GM13977 (cell line): ENCODE measurements at places on chromosomes 1 and 21.

DNA sequence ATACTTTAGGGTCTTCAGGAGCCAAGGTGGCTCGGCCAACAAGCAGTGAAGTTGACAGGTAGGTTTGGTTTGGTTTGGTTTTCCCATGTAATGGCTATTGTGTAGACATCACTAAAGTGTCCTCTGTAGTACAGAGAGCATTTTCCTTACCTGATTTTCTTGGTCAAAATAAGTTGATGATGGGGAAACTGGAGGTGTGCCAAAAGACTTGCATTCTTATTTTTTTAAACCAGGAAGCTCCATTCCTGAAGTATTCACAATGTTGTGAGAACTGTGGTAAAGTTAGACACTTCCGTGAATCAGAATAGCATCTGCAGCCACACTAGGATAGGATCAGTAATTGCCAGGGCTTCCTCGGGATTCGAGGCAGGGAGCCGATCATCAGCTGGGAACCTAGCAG is 2.9 kb downstream of the ZBTB37 start:
- no peak for DNase-seq

- no peak for DNase-seq
Observed at GRCh38 chr1:185016880-185017279, 28.5 kb upstream of the RNF2 start.

DNA sequence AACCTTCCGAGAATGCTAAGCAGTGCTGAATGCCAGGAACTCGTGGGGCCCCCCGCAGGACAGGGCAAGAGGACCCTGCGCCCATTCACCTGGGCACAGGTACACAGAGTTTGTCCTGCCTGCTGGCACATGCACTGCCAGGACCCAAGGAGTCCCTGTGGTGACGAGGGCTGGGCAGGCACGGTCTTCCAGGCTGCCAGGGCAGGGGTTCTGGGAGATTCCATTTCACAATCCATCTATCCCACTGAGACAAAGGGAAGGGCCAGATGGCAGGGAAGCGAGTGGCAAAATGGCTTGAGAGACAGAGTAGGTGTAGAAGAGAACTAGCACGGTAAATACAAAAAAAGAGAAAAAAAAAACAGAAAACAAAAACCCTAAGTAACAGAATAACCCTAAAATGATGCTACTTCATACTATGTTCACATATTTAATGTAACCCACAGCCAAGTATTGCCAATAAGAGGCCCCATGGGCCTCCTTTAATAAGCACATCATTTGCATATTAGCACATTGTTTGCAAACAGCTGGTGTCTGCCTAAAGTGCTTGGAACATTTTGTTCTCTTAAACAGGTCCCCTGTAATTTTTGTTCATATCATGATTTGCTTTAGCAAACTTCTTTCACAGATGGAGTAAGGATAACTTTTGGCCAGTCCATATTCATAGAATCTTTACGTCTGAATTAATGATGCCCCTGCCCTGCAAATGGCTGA is 83.8 kb downstream of the STUM start:
- no peak for DNase-seq

DNA sequence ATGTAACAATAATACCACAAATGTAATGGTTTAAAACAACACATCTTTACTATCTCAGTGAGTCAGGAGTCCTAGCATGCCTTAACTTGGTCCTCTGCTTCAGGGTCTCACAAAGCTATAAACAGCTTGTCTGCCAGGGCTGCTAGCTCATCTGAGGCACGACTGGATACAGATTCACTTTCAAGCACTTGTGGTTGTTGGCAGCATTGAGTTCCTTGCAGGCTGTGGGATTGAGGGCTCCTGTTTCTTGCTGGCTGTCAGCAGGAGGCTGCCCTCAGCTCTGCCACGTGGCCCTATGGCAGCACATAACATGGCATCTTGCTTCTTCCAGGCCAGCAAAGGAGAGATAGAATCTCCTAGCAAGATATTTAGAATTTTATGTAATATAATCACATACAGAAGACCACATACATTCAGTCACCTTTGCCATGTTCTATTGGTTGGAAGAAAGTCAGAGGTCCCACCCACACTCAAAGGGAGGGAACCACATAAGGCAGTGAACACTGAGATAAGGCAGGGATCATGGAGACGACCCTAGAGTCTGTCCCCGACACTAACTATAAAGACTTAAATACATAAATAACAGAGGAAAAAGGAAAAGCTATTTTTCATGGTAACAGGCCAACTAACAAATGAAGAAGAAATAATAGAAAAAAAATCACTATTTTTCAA is 18.9 kb upstream of the IPP start:
- DNase-seq = no peak

GRCh38 chr1:38889589-38889988 is 8.2 kb upstream of the GJA9 start:
- DNase-seq = no peak

- DNase-seq = no peak
Observed at GRCh38 chr1:224378855-224379631, 22.4 kb downstream of the CNIH4 start.

GRCh38 chr1:101798417-101798816 is 198.3 kb downstream of the OLFM3 start:
- no peak for DNase-seq

- no peak for DNase-seq
Observed at GRCh38 chr1:29412591-29412990, 176.3 kb downstream of the PTPRU start.

- DNase-seq = no peak
Observed at GRCh38 chr1:16975211-16975610, 5.2 kb downstream of the MFAP2 start.

GRCh38 chr1:209672705-209673630 is 2.2 kb upstream of the G0S2 start:
- peak; percentile 85 for DNase-seq

DNA sequence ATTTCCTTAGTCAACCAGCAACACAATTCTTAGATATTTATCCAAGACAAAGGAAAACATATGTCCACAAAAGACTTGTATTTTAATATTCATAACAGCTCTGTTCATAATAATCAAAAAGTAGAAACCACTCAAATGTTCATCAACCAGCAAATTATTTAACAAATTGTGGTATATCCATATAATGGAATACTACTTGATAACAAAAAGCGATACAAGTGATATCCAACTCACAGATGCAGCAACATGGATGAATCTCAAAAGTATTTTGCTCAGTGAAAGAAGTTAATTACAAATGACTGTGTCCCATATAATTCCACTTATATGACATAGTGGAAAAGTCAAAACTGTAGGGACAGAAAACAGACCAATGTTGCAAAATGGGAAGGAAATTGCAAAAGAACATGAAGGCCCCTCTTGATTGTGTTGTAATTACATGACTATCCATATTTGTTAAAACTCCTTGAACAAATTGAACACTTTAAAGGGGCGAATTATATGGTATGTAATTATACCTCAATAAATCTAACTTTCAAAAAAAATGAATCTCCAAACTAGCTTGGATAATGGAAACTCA is 116.9 kb downstream of the EDEM3 start:
- no peak for DNase-seq

DNA sequence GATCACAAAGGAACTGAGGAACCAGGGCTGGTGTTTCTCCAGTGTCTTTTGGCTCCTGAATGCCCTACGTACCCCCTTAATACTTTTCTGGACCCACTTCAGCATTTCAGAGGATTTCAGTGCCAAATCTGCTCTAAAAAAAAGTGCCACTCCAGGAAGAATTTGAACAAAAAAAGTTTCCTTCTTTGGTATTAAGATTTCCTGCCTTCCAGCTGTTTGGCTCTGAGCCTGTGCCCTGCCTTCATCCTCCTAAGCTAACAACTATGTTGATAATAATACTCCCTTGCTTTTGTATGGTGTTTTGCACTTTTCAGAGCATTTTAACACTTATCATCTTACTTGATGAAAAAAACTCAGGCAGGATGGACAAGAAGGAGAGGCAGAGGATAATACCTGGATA is 11.0 kb upstream of the RIMS3 start:
- DNase-seq = no peak

- DNase-seq = no peak
Observed at GRCh38 chr1:2277741-2278488, 49.8 kb downstream of the SKI start.

- DNase-seq = no peak
Observed at GRCh38 chr1:8145545-8146202, 119.6 kb upstream of the ERRFI1 start.

DNA sequence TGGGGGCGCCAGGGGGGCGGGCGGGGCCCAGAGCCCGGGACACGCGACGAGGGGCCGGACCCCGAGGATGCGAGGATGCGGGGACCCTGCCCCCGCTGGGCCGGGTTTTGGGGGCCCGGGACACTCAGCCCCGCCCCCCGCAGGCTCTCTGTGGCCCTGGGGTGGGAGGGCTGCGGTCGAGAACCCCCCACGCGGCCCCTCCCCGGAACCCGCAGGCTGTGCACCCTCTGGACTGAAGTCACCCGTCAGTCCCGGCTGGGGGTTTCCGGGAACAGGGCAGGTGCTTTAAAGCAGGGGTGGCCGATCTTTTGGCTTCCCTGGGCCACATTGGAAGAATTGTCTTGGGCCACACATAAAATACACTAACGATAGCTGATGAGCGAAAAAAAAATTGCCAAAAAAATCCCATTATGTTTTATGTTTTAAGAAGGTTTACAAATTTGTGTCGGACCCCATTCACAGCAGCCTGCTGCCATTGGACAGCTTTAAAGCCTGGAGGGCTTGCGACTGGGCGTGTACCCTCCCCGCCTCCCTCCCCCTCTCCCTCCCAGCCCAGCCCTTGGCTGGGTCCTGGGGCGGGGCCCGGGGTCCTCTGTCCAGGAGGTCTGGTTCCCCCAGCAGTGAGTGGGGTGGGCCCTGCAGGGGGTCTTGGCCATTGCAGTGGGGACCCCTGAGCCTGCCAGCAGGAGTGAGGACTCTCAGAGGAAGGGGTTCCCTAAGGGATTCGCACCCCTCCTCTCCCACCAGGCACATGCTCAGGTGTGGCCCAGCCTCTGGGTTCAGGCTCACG is 21.6 kb upstream of the C1orf159 start:
- peak; percentile 94 for DNase-seq

DNA sequence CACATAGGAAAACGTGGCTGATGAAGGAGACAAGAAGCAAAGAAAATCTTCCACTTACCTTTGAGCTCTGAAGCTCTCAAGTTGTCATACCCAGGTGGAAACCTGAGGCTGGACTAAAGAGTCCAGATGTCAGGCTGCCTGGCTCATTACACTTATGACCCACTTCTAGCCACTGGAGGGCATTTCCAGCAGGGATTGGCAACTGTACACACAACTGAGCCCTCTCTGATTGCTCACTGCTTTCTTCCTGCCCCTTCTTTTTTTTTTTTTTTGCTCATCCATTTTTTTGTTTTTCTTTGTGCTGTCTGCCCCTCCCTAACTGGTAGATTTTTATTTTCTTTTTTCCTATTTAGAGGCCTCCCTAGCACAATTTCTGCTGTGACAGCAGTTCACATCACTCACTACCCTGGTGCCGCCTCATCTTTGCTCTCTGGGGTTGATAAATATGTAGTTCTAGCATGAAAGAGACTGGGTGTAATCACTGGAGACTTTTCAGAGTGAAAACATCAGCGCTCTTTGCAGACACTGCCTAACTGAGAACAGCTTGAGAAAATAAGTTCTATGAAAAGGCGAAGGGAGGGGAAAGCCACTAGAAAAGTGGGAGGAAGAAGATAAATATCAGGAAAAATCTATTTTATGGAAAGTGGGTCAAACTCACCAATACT is 334.5 kb downstream of the NUF2 start:
- no peak for DNase-seq

DNA sequence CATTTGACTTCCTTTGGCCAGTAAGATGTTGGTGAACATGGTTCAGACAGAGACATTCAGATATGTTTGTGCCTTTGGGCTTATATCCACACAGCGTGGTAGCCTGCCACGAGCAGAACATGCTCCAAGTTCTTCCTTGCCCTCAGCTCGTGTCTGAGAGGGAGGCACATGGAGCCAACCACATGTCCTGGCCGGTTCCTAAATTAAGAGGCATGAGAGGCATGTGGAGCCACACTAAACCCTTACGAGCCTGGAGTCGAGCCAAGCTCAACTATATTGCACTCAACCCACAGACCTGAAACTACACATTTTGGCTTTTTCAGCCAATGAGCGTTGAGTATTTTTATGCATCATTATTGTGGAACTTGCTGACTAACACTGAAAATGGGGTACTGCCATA is 133.7 kb upstream of the KCNK1 start:
- DNase-seq = no peak

DNA sequence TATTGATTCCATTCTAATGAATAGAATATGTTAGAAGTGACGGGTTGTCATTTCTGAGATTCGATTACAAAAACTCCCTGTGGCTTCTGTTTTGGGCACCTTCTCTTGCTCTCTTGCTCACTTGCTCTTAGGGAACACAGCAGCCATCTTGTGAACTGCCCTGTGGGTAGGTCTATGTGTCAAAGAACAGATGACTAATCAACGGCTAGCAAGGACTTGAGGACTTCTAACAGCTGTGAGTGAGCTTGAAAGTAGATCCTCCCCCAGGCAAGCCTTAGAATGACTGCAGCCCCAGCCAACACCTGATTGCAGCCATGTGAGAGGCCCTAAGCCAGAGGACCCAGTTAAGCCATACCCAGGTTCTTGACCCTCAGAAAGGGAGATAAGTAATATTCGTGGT is 49.3 kb downstream of the AZIN2 start:
- no peak for DNase-seq

GRCh38 chr1:23395849-23396248 is 26.2 kb upstream of the ZNF436 start:
- DNase-seq = no peak

GRCh38 chr1:58664881-58665280 is 35.0 kb downstream of the MYSM1 start:
- DNase-seq = no peak

GRCh38 chr1:27148591-27148990 is 6.3 kb downstream of the SLC9A1 start:
- no peak for DNase-seq

- no peak for DNase-seq
Observed at GRCh38 chr1:57208741-57209302, 215.0 kb downstream of the DAB1 start.
